COR-L47 (cell line): ENCODE measurements at places on chromosomes 1 and 21.

- no peak for DNase-seq
Observed at GRCh38 chr1:88825721-88826120, 65.6 kb downstream of the GTF2B start.

DNA sequence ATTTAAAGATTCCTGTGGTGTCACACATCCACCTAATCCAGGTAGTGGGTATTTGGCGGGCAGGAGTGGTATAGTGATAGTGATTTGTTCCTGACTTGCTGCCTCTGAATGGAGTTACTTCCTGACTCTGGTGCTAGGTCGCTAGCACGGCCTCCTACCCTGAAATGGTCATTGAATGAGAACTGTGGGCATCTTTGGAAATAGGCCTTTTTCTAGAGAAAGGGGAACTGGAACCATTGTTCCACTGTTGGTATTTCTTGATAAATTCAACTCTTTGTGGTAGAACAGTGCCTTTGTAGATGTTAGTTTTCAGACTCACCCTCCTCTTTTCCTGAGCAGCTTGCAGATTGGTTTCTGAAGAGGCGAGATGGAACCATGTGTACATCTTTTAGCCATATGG lies 1.5 kb downstream of the QSOX1 start:
- DNase-seq, result no peak

DNA sequence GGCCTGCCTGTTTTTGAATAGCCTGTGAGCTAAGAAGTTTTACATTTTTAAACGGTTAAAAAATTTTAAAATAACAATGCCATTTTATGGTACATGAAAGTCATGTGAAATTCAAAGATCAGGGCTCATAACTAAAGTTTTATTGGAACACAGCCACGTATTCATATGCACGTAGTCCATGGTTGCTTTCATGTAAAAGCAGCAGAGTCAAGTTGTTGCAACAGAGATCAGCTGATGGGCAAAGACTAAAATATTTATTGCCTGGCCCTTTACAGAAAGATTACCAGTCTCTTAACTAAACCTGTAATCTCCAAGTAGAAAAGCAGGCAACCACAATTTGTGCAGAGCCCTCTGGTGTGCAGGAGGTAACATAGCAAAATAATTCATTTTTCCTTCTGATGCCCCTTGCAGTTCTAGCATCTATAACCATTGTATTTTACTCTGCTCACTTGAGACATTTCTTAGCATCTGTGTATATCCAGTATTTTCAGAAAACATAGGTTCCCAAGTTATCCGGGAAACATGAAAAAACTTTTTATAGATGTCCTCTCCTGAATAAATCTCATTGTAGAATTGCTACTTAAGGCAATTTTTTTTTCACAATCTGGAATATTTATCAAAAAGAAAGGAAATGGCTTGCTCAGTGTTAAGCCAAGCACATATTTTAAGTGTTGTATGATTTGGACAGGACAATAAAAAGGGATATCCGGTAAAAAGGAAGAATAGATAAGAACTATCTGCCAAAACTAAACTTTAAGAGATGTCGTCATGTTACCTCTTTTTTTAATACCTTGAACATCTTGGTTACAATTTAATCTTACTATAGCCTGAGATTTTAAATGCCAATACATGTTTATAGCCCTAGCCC lies 430.8 kb downstream of the PLPP3 start:
- no peak for DNase-seq

GRCh38 chr1:5053744-5054143 lies 399.3 kb downstream of the AJAP1 start:
- no peak for DNase-seq

GRCh38 chr1:21338573-21339355 lies 48.5 kb upstream of the ECE1 start:
- DNase-seq, result peak; percentile 91
